Naive thymus-derived CD4-positive, alpha-beta T cell (primary cell): ENCODE measurements at places on chromosomes 2 and 18.

GRCh38 chr2:45009303-45009927, at the start of gene SIX2:
Gene SIX2 (minus strand): TSS chr2:45009452. CDS start chr2:45009110, 342 bp downstream.
- no peak for DNase-seq

- no peak for DNase-seq
Observed at GRCh38 chr2:160278879-160279177, 78.8 kb upstream of the ITGB6 start.

- DNase-seq: no peak
Observed at GRCh38 chr2:112679484-112679883, 33.7 kb downstream of the SLC20A1 start.

- DNase-seq: no peak
Observed at GRCh38 chr2:167122389-167122788, 234.1 kb downstream of the XIRP2 start.

GRCh38 chr2:30915486-30915885, 108.2 kb upstream of the CAPN13 start:
- DNase-seq: no peak

DNA sequence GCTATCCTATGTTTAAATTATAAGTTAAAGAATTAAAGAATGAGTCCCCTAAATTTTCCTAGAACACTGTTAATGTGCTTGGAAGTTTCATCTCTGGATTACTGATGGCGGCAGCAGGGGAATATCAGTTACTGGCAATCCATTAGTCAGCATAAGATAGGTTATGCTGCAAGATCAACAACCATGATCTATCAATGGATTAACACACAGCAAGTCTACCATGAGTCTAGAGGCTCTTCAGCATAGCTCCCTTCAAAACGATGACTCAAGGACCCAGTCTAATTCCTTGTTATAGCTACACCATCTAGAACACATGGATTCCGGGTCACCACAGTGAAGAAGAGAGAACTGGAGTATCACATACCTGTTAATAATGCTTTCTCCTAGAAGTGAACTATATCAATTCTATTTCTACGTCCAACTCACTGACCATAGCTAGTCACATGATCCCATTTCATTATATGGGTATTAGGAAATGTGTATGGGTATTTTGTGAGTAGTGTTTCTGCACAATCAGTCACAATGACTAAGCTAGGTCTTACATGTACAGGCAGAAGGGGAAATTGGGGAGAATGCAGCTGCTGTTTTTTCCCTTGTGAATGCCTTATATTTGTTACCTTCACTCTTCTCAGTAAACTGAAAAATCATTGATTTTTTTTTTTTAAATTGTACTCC, 108.3 kb upstream of the MAPRE2 start:
- DNase-seq: no peak
